Endothelial cell (in vitro differentiated cells): ENCODE measurements at places on chromosomes 6 and 20. TPM values are rescaled to one million over a fixed set of nuclear protein-coding genes. Genes with fewer than 3 reads are reported as not detected.

Gene SFTA2
- 2.8 TPM for total RNA-seq

Gene TULP1
- not detected for total RNA-seq

Gene HLA-DRB5
- total RNA-seq, result 0.82 TPM

Gene GSTA4
- total RNA-seq, result 16.2 TPM

Gene ALDH8A1
- total RNA-seq, result 0.15 TPM

Gene PNRC1
- total RNA-seq, result 135 TPM

Gene PRDM1
- 19.6 TPM for total RNA-seq

Gene SLC26A8
- total RNA-seq, result 0.97 TPM

Gene RTF2
- total RNA-seq, result 79.9 TPM

Gene DEFB132
- total RNA-seq, result not detected

Gene SEMG1
- total RNA-seq, result not detected

Gene TFB1M
- 25.9 TPM for total RNA-seq

Gene EYS
- not detected for total RNA-seq

Gene E2F3
- 20.4 TPM for total RNA-seq
